ENCODE measurements at places on chromosomes 6 and 20.

GRCh38 chr6:151869787-151870186 is 62.3 kb downstream of the ESR1 start:
- DNase-seq = no peak

- DNase-seq = no peak
Observed at GRCh38 chr20:59670786-59671492, 66.6 kb downstream of the PHACTR3 start.

DNA sequence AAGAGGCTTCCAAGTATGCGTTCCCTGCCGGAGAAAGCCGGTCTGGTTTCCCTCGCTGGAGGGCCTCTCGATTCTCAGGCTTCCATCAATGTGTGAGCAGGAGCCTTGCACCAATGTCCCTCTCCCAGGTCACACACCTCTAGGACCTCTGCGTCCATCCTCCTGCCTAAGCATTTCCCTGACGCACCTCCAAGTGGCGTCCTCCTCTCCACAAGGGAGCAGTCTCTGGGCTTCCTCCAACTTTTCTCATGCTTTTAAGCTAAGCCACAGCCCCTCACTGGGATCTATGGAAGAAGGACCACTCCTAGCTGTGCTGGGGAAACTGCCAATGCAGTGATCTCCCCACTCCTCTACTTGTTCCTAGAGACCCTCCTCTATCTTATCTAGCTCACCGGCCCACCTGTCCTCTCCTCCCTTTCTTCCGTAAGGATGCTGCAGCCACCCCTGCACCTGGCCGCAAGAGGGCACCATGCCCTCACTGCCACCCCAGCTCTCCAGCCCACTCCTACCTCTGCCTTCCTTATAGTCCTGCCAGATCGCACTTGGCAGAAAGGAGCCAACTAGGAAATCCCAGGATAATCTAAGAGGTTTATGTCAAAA is 258.7 kb downstream of the LRFN2 start:
- peak; percentile 67 for DNase-seq

GRCh38 chr20:63736893-63737694 is 630 bp downstream of the LIME1 start:
- DNase-seq = peak; percentile 81

- DNase-seq = no peak
Observed at GRCh38 chr6:147603392-147604081, 95.0 kb downstream of the SAMD5 start.

DNA sequence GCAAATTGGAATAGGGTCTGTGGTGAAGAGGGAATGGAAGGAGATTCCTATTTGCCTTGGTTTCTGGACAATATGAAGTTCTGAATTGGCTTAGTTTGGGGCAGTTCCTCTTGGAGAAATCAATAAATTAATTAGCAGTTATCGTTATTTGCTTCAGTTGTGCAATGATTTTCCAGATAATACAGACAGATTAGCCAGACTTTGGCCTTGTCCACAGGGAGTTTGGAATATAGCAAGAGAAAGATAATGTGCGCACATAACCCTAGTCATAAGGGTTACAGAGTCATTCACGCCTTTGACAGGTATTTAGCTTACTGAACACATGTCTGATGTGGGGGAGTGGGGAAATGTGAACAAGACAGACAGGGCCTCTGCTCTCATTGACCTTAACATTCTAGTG is 1.3 kb downstream of the ATRN start:
- no peak for DNase-seq

DNA sequence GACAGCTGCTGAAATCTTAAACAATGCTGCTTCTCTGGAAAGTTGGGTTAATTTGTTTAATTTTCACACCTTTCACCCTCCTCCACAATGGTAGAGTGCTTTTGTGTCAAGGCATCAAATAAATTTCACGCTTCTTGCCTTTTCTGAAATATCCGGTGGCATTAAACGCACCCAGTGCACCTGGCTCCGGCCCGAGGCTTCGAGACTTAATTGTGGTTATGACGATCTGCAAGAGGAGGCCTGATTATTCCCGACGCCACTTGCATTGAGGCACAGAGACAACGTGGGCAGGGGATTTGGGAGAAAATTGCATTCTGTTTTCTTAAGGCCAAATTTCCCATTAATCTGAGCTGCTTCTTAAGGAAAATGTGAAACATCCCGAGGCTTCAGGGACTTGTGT is 152.2 kb downstream of the CDH4 start:
- DNase-seq = no peak

GRCh38 chr20:11229772-11230171 is 556.0 kb upstream of the JAG1 start:
- DNase-seq = no peak

GRCh38 chr20:46523696-46524328 is 10.5 kb upstream of the ZNF334 start:
- DNase-seq = no peak

DNA sequence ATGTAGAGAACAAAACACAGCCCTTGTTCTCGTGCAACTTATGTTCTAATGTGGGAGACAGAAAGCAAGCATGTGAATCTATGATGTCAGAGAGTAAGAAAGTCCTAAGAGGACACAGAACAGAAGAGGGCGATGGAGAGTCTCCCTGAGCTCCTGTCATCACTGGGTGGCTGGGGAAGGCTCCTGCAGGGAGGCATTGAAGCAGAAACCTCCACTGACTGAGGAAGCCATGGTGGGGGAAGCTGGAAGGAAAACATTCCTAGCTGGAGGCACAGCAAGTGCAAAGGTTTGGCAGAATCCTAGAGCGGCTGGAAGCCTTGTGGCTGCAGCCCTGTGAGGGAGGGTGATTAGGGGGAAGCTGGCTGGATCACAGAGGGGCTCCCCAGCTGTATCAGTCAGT is 248.0 kb downstream of the CDH26 start:
- no peak for DNase-seq

DNA sequence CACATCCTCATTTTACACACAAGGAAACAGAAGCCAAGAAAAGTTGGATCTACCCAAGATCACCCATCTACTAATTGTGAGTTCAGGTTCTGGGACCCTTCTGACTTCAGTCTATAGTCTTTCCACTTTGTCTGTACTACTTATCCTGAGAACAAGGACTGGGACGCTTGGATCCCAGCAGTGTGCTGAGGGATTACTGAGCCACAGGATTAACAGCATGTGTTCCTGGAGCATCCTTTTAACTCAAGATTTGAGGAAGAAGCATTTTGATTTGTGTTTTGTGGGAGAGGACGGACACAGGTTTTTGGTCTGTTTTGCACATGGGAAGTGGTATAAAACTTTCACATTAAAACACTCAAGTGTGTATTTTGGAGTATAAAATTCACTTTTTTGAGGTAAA is 4.4 kb downstream of the ENPP4 start:
- no peak for DNase-seq

- no peak for DNase-seq
Observed at GRCh38 chr6:99092461-99092860, 144.7 kb upstream of the FBXL4 start.
